ENCODE measurements at places on chromosomes 1 and 21. TPM values are rescaled to one million over a fixed set of nuclear protein-coding genes. Genes with fewer than 3 reads are reported as not detected.

DNA sequence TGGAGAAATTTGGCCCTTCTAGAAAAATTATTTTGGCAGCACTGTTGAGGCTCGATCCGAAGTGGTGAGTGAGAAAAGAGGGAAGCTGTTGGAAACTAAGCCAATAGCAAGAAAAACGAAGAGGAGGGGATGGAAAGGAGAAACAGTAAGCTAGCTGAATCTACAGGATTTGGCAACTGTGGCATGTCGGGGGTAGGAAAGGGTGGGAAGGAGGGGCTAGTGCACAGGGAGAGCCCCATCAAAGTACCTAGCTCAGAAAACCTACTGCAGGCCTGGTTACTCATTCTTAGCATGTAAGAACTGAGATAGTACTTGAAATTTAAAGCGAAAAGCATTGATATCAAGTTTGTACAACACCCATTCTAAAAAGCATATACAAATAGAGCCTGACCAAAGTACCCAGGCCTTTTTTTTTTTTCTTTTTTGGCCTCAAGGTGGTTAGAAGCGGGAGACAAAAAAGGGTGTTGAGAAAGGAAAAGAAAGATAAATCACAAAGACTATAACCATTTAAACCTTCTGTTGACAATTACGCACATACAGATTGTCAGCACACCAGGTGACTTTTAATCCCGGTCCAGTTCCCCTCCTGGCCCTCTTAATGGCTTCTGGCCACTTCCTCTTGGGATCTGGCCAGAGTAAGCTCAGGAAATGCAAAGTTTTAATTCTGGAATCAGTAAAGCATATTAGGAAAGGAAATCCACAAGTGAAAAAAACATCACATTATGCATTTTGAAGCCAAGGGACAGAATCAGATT lies 50.4 kb downstream of the SLC16A1 start:
- DNase-seq: peak; percentile 13

DNA sequence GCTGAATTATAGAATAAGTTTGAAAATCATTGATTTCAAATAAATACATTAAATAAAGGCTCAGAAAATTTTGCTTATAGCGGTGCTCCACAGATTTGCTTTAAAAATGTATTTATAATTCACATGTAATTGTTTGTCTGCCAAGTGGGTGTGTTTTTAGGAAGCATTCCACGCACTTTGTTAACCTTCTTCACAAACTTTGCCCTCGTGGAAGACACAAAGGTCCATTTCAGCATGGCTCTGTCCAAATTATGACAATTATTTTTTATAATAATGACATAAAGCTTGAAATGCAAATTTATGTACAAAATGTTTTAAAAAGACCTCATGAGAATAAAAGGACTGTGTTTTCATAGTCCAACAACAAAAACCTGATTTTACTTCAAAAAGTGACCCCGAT lies 146.1 kb downstream of the GRIK1 start:
- DNase-seq: no peak

DNA sequence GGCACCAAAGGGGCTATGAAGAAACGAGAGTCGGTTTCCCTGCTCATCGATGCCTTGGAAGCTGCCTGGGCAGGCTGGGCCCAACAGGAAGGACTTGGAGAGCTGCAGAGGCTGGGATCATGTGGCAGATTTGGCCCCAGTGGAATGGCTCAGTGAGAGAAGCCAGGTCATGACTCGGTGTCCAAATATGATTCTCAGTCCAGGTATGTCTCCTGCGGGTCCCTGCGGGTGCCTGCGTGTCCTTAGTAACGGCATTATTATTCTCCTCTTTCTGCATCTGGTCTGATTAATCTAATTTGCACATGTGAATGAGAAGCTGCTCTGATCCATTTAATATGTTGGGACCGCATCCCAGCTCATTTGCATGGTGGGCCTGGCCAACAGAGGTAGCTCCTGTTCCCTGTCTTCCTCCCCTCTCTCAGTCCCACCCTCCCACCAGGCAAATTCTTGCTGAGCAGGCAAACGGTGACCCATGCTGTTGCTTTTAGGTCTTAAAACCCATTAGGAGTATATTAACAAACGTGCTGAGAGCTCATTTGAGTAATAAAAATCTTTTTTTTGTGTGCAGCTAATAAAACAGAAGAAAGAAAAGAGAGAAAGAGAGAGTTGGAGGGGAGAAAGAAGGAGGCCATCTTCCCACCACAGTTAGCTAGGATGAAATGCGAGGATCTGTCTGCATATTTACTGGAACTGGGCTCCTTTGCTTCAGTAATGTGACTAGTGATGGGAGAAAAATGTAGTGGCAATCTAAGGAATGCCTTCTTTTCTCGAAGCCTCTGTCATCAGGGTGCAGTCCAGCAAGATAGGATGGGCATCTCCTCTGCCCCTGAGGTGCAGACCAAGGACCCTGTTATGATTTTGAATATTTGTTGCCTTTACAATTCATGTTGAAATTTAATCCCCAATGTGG lies 133.5 kb downstream of the HMGB4 start:
- DNase-seq: no peak

Gene SLC9C2
- total RNA-seq: not detected

- DNase-seq: peak; percentile 73
These were observed 10.6 kb upstream of the RGS18 start for GRCh38 chr1:192147696-192148095.

- DNase-seq: no peak
These were observed 84.3 kb downstream of the TENT5C start for GRCh38 chr1:117689997-117690625.

DNA sequence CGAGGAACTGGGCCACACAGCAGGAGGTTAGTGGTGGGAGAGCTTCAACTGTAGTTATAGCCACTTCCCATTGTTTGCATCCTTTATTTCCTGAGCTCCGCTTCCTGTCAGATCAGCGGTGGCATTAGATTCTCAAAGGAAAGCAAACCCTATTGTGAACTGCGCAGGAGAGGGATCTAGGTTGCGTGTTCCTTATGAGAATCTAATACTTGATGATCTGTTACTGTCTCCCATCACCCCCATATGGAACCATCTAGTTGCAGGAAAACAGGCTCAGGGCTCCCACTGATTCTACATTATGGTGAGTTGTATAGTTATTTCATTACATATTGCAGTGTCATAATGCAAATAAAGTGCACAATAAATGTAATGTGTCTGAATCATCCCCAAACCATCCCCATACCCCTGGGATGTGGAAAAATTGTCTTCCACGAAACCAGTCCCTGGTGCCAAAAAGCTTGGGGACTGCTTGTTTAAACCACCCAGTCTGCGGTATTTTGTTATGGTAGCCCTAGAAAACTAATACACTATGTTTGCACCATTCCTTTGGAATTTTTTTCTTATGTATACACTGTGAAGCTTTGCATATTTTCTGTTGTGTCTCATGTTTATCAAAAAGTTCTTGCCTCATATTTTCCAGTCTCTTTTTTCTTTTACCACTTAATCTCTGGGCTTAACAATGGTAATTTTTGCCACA lies 136.6 kb upstream of the IVNS1ABP start:
- peak; percentile 76 for DNase-seq

DNA sequence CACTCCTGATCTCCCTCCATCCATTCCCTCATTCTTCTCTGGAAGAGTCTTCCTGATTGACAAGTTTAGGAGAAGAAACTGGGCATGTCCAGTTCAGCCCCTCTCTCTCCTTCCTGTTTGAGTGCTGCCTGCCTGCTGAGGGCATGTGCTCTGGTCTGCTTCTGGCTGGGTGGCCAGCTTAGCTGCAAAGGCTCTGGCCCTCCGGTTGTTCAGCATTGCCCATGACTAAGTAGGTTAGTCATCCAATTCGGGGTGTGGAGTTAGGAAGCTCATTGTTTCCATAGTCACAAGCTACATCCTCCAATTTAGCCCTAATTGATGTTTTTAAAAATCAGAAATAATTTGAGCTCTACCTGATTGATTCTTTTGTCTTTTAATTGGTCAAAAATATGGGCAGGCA lies 25.6 kb upstream of the PLA2G2E start:
- DNase-seq: peak; percentile 48

DNA sequence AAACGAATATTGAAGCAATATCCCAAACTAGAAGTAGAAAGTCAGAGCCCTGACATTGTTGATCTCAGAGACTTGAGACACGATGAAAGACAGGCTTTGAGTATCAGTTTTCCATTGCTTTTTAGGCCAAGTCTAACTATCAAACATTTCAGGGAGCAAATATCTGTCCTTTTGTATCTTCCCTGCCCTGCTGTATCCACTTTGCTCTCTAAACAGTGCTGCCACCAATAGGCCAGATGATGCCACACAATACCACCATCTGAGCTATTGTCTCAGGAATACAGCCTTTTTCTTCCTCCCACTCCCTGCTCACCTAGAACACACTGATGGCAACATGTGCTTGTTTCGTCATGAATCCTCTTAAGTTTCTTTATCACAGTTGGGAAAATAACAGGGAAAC lies 62.6 kb upstream of the SPAG17 start:
- peak; percentile 30 for DNase-seq

DNA sequence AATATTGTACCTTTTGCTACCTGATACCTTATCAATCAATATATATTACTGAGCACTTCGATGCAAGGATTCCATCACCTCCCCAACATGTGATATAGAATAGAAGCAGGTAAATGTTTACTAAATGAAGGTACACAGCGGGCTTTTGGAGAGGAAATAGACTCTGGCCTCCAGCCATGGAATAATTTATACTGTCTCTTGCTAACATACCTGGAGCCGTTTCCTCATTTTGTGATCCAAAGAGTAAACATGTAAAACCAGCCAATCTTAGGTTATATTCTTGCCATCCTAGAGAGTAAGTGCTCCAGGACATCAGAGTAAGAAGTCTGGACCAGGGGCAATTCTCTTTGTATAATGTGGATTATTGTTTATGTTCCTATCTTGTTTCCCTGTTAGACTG lies 39.4 kb downstream of the NDUFS5 start:
- no peak for DNase-seq

Gene IFT25
- total RNA-seq: 71.9 TPM

Gene JAM2
- 3.1 TPM for total RNA-seq

- DNase-seq: no peak
These were observed 259.7 kb downstream of the DYRK1A start for GRCh38 chr21:37626320-37626719.

- DNase-seq: no peak
These were observed 11.0 kb downstream of the DLGAP3 start for GRCh38 chr1:34918386-34918976.

- DNase-seq: peak; percentile 50
These were observed 167.2 kb upstream of the HMCN1 start for GRCh38 chr1:185566995-185567394.

- DNase-seq: no peak
These were observed 192.4 kb upstream of the RNPC3 start for GRCh38 chr1:103333141-103333540.

Gene FNBP1L
- total RNA-seq: 14.9 TPM

- no peak for DNase-seq
These were observed 15.6 kb downstream of the S100A7A start for GRCh38 chr1:153431928-153432327.

DNA sequence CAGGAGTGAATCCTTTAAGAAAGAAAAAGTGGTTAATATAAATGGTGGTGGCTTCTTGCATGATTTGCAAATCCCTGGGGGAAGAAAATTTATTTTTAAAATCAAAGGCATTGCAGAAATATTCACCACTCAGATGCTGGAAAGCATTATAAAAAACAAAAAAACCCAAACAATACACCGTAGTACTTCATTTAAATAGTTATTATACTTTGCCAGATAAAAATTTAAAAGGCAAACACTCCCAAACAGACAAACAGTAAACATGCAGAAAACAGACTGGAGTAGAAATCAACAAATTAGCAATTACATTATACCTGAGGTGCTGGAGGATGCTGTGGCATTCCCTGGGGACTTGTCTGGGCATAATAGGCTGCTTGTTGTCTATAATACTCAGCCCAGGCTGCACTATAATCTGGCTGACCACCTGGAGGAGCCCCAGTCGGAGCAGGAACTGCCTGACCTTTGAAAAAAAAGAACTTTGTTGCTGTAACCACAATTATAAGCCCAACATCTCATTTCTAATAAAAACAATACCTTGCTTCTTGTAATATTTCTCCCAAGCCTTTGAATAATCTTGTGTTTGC lies 29.9 kb downstream of the FUBP1 start:
- DNase-seq: peak; percentile 5

DNA sequence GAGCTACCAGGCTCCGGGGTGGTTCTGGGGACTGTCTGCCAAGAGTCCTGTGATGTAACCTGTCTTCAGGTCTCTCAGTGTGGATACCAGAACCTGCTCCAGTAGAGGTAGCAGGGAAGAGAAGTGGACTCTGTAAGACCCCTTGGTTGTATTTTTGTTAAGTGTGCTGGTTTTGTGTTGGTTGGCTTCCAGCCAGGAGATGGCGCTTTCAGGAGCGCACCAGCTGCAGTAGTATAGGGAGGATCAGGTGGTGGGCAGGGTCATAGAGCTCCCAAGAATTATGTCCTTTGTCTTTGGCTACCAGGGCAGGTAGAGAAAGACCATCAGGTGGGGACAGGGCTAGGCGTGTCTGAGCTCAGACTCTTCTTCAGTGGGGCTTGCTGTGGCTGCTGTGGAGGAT lies 1147.2 kb upstream of the ADGRL4 start:
- no peak for DNase-seq

Gene FRRS1
- 18.6 TPM for total RNA-seq

DNA sequence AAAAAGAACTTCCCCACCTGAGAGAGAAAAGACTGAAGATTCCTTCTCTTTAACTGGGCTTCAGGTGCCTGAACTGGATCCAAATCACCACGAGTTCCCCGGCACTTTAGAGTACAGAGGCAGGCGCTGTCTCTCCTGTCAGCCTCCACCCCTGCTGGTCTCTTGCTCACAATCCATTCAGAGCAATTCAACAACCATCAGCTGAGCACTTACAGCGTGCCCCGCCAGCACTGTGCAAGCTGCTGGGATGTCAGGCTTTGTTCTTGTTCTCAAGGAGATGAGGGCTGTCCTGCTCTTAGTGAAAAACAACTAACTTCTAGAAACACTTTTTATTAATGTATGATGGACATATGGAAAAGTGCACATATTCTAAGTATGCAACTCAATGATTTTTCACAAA lies 68.7 kb upstream of the VAMP3 start:
- no peak for DNase-seq

GRCh38 chr1:87478231-87478630 lies 149.6 kb downstream of the LMO4 start:
- DNase-seq: peak; percentile 22

All from H4 (cell line).